ENCODE measurements at places on chromosomes 7 and 10. TPM values are rescaled to one million over a fixed set of nuclear protein-coding genes. Genes with fewer than 3 reads are reported as not detected.
A peak's percentile ranks its signal among the peaks of the same experiment; 100 is the strongest.

Gene PRKRIP1
- 19.3 TPM for total RNA-seq

Gene RAPGEF5
- total RNA-seq: 55.2 TPM

Gene CHCHD3
- 55.5 TPM for total RNA-seq

Gene EPDR1
- 46.3 TPM for total RNA-seq

Gene GIMAP5
- total RNA-seq: 26.6 TPM

- DNase-seq: no peak
These were observed 266.0 kb downstream of the AUTS2 start for GRCh38 chr7:69864274-69864673.

- DNase-seq: no peak
These were observed 16.3 kb upstream of the COL1A2 start for GRCh38 chr7:94378356-94378755.

DNA sequence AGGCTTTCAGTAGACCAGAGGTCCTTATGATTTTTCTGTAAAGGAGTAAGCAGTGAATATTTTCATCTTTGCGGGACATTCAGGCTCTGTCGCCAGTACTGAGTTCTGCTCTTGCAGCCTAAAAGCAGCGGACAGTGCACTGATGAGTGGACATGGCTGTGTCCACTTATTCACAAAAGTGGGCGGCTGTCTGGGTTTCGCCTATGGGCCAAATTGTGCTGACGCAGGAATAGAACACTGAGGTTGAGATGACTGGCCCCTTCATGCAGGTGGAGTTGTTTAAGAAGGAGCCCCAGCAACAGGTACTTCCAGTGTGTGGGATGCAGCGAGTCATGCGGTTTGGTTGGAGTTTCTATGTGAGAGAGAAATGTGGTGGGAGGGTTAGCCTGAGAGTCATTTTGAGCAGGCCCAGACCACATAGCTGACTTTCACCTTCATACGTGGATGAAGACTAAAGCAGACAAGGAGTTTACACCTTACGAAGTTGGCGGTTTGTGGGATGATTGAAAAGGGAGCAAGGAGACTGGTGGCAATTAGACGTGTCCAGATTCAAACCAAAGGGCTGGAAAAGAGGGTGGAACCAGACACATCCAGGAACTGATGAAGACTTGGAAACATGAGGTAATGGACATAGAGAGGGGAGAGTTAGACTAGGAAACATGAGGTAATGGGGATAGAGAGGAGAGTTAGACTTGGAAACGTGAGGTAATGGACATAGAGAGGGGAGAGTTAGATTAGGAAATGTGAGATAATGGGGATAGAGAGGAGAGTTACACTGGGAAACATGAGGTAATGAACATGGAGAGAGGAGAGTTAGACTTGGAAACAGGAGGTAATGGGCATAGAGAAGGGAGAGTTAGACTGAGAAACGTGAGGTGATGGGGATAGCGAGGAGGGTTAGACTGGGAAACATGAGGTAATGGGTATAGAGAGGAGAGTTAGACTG lies 38.2 kb downstream of the WDR37 start:
- DNase-seq: no peak

GRCh38 chr10:97913614-97914013 lies 64.0 kb downstream of the GOLGA7B start:
- DNase-seq: no peak

DNA sequence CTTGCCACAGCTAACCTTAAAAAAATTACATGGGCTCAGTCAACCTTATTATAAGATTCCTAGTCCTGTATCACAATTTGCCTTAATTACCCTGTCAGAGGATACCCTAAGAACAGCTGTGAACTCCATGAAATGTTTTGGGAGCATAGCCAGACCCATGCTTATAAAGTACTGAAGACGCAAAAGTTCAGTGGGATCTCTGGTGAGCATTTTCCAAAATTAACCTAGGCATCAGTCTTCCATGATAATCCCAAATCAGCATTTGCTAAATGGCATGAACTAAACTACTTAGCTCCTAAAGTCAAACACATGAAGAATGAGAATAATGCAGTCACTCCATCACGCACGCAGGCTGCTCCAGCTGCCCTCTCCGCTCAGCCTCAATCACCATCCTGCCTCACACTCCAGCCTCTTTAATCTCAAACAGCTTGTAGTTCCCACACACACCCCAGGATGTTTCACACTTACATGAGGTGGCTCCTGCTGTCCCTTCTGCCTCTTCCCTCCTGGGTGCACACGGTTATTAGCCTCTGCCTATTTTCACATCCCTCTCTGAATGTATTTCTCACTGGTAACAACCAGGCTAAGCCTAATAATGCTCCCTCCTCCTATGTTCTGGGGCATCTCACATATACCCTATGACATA lies 15.3 kb downstream of the IGF2BP3 start:
- no peak for DNase-seq

DNA sequence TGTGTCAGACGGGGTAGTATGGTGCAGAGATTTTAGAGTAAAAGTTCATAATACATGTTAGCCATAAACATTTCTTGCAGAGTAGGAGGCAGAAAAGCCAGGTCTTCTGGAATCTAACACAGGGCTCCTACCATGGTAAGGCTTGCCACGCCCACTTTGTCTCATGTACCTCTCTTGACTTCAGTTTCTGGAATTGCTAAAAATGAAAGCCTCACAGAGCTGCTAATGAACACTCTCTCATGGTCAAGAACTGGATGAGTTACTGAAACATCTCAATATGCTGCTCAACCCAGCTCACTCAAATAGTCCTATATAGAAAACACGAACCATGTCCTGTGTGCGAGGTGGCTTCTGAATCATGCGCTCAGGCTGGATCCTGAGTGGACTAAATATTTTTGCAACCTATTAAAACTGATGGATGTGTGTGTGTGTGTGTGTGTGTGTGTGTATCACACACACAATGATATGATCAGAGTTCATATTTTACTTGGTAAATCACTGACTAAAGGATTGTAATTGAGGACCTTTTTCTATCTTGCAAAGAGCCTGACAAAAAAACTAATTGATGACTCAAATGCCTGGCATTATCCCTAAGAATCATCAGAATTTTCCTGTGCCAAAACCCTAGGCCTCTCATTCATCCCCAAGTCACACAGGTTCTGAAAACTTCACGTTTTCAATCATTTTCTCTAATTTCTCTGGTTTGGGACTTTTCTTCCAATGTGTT lies 1306.6 kb downstream of the XPNPEP1 start:
- no peak for DNase-seq

- peak; percentile 79 for DNase-seq
These were observed 224.7 kb upstream of the SH2B2 start for GRCh38 chr7:102061981-102062390.

DNA sequence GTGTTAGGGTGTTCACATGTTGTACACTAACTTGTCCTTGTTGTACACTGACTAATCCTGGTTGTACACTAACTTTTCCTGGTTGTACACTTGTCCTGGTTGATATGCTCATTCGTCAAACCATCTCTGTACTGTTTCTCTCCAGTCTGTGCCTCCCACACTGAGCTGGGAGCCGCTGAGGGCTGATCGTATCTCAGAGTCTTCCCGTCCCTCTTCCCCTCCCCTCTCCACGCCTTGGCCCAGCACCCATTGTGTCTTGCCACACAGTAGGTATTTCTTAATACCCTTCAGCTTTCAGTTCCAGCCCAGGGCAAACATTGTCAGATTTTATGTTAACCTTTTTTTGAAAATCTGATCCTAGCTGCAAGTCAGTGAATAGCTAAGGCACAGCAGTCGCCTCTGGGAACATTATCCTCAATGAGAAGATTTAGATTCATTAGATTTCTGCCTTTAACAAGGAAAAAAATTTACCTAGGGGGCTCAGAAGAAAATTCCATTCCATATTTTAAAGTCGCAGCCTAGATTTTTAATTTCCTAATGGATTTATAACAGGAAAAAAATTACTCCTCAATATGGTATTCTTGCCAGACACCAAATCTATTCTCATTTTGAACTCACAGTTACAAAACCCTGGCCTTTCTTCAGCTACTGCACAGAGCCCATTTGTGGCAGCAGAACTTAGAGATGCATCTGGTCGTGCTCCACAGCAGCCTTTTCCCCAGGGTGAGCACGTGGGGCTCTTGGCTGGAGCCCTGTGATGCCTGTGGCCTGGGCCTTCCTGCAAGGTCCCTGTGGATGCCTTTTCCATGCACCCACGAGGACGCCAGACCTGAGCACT lies 33.0 kb upstream of the CHST15 start:
- no peak for DNase-seq

DNA sequence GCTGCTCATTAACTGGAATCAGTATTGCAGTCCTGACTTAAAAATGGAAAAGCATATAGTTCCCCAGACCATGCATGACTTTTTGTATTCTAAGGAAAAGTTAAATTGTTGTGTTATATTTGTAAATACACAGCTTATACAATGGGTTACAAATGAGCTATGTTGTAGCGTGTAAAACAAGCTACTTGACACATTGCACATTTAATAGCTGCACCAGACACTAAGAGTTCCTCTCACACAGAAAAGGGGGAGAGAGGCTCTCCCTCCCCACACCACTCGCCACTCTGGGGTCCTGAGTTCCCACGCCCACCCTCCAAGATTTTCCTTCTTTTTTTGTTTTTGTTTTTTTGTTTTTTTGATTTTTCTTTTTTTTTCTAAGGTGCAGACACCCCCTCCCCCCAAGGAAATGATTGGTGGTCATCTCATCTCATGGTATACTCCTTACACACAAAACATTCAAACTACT lies 6.3 kb downstream of the KLF6 start:
- no peak for DNase-seq

- no peak for DNase-seq
These were observed 14.3 kb downstream of the ZMIZ2 start for GRCh38 chr7:44762726-44763522.

- DNase-seq: peak; percentile 82
These were observed 73.2 kb upstream of the SHH start for GRCh38 chr7:155885167-155886155.

- DNase-seq: peak; percentile 16
These were observed 3.2 kb upstream of the ZNF775 start for GRCh38 chr7:150375662-150376521.
